Foreskin keratinocyte (primary cell): ENCODE measurements at places on chromosomes 12 and 14. TPM values are rescaled to one million over a fixed set of nuclear protein-coding genes. Genes with fewer than 3 reads are reported as not detected.

CLEC2B gene
- polyA plus RNA-seq: 0.46 and 1.2 TPM in 2 replicates

SPX gene
- 0.16 TPM in 2 replicates for polyA plus RNA-seq

SERPINA9 gene
- not detected in 2 replicates for polyA plus RNA-seq

OR6C75 gene
- not detected in 2 replicates for polyA plus RNA-seq

ADAMTS20 gene
- not detected in 2 replicates for polyA plus RNA-seq

ETFBKMT gene
- 0.94 and 0.96 TPM in 2 replicates for polyA plus RNA-seq

SDR9C7 gene
- 0.09 TPM in 1 of 2 replicates, not detected in the other for polyA plus RNA-seq

TMPO gene
- polyA plus RNA-seq: 34.2 and 47.8 TPM in 2 replicates

GPR137C gene
- polyA plus RNA-seq: 0.06 and 0.10 TPM in 2 replicates

FOXM1 gene
- polyA plus RNA-seq: 52.8 and 73.4 TPM in 2 replicates

MGAT4C gene
- polyA plus RNA-seq: not detected in 2 replicates

HCAR2 gene
- polyA plus RNA-seq: 2.1 and 2.3 TPM in 2 replicates

COL2A1 gene
- polyA plus RNA-seq: 0.01 and 0.14 TPM in 2 replicates

EIF2B1 gene
- polyA plus RNA-seq: 30.1 and 33.5 TPM in 2 replicates

PAPLN gene
- polyA plus RNA-seq: 1.2 and 2.3 TPM in 2 replicates

LRRC43 gene
- 0.26 and 0.28 TPM in 2 replicates for polyA plus RNA-seq

BTBD7 gene
- polyA plus RNA-seq: 7.0 and 9.4 TPM in 2 replicates

P2RX2 gene
- polyA plus RNA-seq: not detected in 2 replicates

PRR4 gene
- 0.66 and 1.8 TPM in 2 replicates for polyA plus RNA-seq

LRIG3 gene
- 4.8 and 6.6 TPM in 2 replicates for polyA plus RNA-seq

TAS2R13 gene
- polyA plus RNA-seq: not detected in 2 replicates

GAPDH gene
- 7,678 and 8,217 TPM in 2 replicates for polyA plus RNA-seq

CMA1 gene
- polyA plus RNA-seq: not detected in 2 replicates

CPNE6 gene
- polyA plus RNA-seq: not detected in 2 replicates

PIWIL1 gene
- polyA plus RNA-seq: 0.04 TPM in 1 of 2 replicates, not detected in the other

PPP2R5C gene
- 51.8 and 54.7 TPM in 2 replicates for polyA plus RNA-seq

CMTM5 gene
- polyA plus RNA-seq: not detected in 2 replicates

ARID4A gene
- 0.94 and 1.1 TPM in 2 replicates for polyA plus RNA-seq

PRH2 gene
- not detected in 2 replicates for polyA plus RNA-seq

SRRM4 gene
- polyA plus RNA-seq: not detected in 2 replicates

TMEM119 gene
- 0.04 TPM in 1 of 2 replicates, not detected in the other for polyA plus RNA-seq

FCF1 gene
- 18.9 and 27.2 TPM in 2 replicates for polyA plus RNA-seq

FSCB gene
- not detected in 2 replicates for polyA plus RNA-seq

INHBC gene
- polyA plus RNA-seq: not detected in 2 replicates

SPIC gene
- polyA plus RNA-seq: not detected in 2 replicates

CD163 gene
- 0.08 and 0.10 TPM in 2 replicates for polyA plus RNA-seq

TEDC1 gene
- polyA plus RNA-seq: 37.7 and 41.6 TPM in 2 replicates

SERPINA1 gene
- 0.12 and 0.39 TPM in 2 replicates for polyA plus RNA-seq

PAH gene
- not detected in 2 replicates for polyA plus RNA-seq

SAMD15 gene
- 0.17 and 0.24 TPM in 2 replicates for polyA plus RNA-seq

ADAM20 gene
- not detected in 2 replicates for polyA plus RNA-seq

RD3L gene
- not detected in 2 replicates for polyA plus RNA-seq
